ENCODE measurements at places on chromosomes 3 and 15.

GRCh38 chr3:11096266-11097139 is 57.8 kb upstream of the HRH1 start:
- DNase-seq = no peak

- peak; percentile 92 for DNase-seq
These were observed 559 bp downstream of the PKM start for GRCh38 chr15:72230197-72231065.

GRCh38 chr15:36970522-36970921 is 129.8 kb downstream of the MEIS2 start:
- peak; percentile 89 for DNase-seq

DNA sequence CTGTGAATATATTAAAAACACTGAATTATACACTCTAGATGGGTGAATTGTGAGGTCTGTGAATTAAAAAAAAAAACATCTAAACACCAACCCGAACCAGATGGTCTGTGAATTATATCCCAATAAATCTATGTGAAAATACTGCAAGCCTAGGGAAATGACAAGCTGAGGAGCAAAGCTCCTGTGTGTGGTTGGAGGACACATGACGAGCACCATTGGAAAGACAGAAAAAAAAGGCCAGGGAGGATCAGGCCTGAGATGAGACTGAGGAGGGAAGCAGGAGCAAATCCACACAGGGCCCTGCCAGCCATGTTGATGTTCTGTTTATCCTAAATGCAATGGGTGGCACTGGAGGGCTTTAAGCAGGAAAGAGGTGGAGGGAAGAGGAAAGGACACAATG is 200.0 kb downstream of the RORA start:
- DNase-seq = no peak

DNA sequence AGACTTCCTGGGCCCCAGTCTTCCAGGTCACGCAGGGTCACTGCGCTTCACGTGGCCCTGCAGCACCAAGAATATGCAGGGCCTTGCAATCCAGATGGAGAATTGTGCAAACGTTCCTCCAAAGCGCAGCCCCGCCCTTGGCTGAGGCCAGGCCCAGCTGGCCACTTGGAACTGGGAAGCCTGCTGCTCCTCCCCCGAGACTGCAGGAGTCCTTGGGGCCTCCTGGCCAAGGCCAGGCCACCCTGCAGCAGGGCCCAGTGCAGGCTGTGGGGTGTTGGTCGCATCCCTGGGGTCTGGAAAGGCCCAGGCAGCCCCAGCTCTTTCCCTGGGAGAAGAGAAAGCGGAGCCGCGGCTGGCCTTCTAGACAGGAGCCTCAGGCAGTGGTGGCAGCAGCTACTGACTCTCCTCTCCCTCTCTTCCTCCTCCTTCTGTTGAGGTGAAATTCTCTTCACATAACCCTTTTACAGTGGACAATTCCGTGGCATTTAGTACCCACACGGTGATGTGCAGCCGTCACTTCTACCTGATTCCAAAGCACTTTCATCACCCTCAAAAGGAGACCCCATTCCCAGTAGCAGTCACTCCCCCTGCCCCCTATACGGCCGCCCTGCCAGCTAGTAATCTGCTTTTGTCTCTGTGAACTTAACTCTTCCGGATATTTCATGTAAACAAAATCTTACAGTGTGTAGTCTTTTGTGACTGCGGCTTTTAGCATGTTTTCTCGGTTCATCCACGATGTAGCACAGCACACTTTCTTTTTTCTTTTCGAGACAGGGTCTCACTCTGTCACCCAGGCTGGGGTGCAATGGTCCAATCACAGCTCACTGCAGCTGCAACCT is 103.9 kb downstream of the TMEM266 start:
- DNase-seq = no peak

DNA sequence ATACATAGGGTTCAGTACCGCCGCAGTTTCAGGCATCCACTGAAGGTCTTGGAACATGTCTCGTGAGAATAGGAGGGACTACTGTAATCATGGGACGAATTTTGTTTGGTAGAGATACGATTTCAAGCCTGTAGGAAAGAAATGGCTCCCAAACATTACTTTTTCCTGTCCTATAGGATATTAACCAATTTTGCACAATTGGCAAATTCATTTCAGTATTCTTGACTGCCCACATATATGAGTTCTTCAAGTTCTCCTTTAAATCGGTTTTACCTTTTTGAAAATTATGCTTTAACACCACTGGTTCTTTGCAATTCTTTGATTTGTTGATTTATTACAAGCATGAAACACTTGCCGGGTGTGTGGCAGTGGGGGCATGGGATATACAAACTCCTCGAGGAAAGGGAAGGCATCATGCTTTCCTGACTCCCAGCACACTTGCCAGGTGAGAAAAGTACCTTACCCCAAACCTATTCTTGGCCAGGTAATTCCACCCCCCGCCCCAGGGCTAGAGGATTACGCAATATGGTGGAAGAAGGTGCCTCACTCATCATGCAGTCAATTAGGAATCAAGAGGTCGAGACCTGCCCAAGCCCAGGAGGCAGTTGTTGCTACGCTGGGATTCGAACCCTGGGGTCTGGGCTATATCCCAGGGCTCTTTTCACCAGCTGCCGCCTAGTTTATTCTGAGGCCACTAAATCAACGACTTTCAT is 584 bp upstream of the LARS2 start:
- no peak for DNase-seq

DNA sequence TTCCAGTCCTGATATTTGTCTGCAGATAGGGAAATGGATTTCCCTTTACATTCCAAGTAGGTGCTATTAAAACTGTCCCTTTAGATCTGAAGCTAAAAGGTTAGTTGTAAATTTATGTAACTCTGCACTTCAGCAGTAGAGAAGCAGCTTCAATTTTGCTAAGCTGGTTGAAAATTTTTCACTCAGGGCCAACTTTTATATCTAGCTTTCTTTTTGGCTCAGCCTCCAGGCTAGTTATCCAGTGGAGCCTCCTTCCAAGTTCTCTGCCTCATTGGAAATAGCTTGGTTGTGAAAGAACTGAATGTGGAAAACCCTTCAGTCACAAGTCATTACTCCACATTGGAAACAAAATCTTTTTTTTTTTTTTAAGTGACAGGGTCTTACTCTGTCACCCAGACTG is 8.2 kb upstream of the ZNF660 start:
- DNase-seq = no peak

GRCh38 chr3:5195605-5196004 is 8.1 kb downstream of the EDEM1 start:
- DNase-seq = no peak

DNA sequence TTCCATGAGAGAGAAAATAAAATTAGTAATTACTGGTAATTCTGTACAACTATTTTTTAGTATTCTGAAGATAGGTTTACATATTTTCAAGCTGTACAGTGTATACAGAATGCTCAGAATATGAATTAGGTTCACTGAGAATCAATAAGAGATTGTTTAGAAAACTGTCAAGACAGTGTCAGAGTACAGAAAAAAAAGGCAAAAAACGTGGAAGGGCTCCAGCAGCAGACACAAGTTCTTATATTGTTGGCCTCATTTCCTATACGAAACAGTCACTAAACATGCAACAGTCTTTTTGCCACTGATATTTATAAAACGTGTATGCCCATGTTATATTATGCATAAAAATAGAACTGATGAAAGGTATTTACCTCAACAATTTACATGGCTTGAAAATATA is 103.9 kb downstream of the ISL2 start:
- no peak for DNase-seq

- no peak for DNase-seq
These were observed 207.9 kb upstream of the GADL1 start for GRCh38 chr3:31102196-31102879.

DNA sequence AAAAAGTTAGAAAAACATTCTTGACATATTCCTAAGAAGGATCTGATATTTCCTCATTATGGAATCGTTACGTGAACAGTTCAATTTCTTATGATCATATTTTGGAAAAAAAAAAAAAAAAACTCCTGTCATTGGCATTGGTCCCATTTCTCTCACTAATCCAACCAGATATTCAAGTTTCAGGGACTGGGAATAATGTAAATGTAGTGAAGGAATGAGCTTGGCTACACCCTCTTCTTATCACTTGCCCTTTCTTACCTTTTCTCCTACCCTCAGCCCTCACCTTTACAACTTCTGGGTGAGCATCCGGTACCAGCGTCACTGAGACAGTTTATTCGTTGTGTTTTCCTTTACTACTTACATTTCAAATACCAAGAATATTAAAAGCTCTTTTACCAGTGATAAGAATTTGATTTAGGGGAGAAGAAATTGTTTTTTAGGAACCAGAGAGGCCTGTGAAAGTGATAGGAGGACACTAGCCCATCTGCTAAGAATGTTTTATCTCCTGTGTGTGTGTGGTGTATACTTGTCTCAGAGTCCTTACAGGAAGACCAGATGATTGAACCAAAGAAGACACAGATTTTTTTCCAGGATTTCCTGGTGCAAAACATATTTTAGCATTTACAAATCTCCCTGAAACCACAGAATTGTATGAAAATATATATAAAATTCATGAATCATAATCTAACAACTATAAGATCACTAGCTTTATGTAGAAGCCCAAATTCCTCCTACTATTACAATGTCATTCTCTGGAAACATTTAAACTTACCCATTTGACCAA is 946.7 kb downstream of the ZPLD1 start:
- no peak for DNase-seq

- DNase-seq = no peak
These were observed 13.1 kb upstream of the WWTR1 start for GRCh38 chr3:149670742-149671492.

GRCh38 chr3:123143669-123144411 is 57.9 kb upstream of the SEC22A start:
- DNase-seq = peak; percentile 60

GRCh38 chr3:79477242-79477641 is 290.6 kb downstream of the ROBO1 start:
- DNase-seq = no peak

Data from NCI-H2081 (cell line).